ENCODE measurements at places on chromosomes 6 and 20.

DNA sequence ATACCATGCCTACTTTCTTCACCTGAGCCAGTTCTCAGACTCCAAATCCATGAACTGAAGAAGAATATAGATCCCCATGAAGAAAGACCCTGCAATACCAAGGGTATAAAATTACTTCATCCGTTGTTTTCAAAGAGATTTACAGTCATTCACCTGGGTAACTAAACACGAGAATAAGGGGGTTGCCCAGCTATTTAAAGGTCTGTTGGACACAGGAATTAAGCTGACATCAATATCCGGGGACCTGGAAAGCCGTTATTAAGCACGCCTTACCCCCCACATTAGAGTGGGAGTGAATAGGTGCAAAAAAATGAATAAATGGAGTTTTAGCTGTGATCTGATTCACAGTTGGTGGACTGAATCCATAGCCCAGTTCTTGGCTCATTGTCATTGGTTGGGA, 28.9 kb downstream of the CLVS2 start:
- no peak for DNase-seq

GRCh38 chr6:2680264-2680922, 70.3 kb downstream of the MYLK4 start:
- no peak for DNase-seq

DNA sequence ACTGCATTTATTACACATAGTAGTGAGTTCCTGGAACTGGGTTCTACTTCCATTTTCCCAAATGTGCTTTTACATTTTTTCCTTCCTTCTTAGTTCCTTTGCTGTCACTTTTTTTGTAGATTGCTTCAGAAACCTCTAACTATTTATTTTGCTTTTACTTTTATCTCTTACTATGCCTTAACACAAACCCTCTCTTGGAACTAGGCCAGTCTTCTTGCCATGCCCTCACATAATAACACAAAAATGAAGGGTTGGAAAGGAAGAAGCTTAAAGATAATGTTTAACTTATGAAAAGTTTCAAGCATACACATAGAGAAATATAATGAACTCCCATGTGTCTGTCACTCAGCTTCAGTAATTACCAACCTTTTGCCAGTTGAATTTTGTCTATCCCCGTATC, 27.1 kb downstream of the TOP1 start:
- no peak for DNase-seq

- DNase-seq: no peak
These were observed 56.6 kb upstream of the EYA2 start for GRCh38 chr20:46838011-46838410.

- no peak for DNase-seq
These were observed 251.9 kb downstream of the TAF4 start for GRCh38 chr20:61813791-61814190.

DNA sequence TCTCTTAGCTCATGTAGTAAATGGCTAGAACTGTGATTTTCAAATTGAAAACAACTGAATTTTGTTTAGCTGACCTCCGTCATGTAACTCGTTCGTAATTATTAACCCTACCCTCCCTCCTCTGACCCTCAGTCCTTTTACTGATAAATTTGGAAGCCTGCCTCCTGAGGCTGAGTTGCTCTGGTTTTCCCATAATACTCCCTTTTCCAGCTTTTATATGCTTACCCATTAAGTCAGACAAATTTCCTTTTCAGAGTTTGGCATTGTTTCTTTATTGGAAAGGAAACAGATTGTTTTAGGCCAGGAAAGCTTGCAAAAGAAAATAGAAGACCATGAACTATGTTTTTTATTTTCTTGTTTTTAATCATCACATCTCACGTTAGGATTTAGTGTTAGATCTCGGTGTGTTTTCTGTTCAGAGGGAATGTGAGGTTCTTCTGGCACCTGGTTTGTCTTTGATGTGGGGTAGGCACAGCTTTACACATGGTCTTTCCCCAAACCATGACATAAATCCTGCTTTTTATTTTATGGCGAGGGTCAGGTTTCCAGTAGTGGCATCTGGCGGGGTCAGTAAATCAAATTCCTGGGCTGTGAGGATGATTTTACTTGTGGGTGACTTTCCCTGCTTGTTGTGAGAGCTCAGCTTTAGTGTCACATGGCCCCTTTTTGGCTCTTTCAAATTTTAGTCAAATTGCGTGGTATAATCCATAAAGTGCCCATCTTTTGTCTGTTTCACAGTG, 24.5 kb downstream of the PLCB4 start:
- DNase-seq: no peak

GRCh38 chr6:28597217-28597835, 71.6 kb downstream of the GPX5 start:
- DNase-seq: no peak

GRCh38 chr6:132907231-132907630, 92.9 kb downstream of the RPS12 start:
- DNase-seq: no peak

GRCh38 chr6:25995507-25995906, 32.9 kb downstream of the TRIM38 start:
- DNase-seq: no peak

DNA sequence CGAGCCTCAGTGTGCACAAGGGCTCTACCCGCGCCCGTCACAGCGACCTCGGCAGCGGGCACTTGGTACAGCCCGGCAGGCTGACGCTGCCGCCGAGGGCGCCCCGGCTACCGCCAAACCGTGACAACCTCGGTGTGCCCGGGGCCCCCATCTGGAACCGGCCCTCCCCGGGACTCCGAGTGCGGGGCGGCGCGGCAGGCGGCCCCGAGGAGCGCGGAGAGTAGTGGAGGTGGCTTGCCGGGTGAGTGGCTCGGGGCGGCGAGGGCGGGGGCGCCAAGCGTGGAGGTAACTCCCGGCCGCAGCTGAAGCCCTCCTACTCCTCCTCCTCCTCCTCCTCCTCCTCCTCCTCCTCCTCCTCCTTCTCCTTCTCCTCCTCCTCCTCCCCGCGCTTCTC, at the start of gene ISM1:
Gene ISM1, plus strand, starts transcription at position 371 of the 394 bp plus-strand sequence. CDS start 503 bp downstream, outside the sequence.
- peak; percentile 37 for DNase-seq

GRCh38 chr6:37432590-37432915, 468 bp upstream of the CMTR1 start:
- no peak for DNase-seq

DNA sequence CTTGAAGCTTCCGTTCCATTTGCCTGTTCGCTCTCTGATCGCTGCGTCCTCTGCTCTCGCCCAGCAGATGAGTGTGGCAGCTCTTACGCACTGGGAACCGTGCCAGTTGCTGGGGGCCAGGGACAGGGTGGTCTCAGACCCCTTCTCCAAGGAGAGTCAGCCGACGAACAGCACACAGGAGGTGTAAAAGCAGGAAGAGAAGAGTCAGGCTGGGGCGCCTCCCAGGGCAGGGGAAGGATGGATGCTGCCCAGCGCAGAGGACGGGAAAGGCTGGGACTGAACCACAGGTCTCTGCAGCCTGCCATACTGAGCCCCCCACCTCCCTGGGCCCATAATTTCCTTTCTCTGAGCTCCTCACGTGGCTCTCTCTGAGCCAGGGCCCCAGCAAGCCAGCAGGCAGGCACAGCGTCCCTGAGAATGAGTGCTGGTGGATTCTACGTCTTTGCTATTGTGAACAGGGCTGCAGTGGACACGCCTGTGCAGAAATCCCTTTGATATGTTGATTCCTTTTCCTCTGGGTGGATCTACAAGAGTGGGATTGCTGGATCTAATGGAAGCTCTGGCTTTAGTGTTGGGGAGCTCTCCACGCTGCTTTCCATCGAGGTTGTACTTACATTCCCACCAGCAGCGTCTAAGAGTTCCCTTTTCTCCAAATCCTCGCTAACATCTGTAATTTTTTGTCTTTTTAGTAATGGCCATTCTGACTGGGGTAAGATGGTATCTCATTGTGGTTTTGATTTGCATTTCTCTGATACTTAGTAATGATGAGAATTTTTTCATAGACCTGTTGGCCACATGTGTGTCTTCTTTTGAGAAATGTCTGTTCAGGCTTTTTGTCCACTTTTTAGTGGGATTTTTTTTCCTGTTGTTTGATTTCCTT, 104.1 kb downstream of the PSMB1 start:
- no peak for DNase-seq

GRCh38 chr6:136969433-136969832, 47.3 kb downstream of the SLC35D3 start:
- DNase-seq: no peak

DNA sequence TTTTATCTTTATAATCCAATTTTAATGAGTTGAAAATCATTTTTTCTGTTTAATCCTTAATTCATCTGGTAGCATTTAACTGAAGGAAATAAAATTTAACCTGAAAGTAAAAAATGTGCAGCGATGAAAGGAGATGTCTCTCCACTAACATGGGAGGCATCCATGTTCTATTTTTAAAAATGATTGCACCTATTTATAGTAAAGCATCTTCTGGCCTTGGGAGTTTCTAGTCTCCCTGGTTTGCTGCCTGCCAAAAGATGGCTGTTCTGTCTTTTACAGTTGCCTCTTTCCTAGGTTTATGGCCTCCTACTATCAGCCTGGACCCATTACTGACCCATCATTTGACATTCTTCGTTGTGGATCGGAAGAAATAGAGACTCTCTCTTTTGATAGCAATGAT, 143.0 kb downstream of the B3GAT2 start:
- DNase-seq: no peak

GRCh38 chr6:167227984-167228383, 63.1 kb upstream of the UNC93A start:
- DNase-seq: no peak

- DNase-seq: no peak
These were observed 101.1 kb downstream of the DLGAP4 start for GRCh38 chr20:36407199-36407733.

GRCh38 chr6:13001927-13002326, 285.4 kb downstream of the PHACTR1 start:
- DNase-seq: no peak

DNA sequence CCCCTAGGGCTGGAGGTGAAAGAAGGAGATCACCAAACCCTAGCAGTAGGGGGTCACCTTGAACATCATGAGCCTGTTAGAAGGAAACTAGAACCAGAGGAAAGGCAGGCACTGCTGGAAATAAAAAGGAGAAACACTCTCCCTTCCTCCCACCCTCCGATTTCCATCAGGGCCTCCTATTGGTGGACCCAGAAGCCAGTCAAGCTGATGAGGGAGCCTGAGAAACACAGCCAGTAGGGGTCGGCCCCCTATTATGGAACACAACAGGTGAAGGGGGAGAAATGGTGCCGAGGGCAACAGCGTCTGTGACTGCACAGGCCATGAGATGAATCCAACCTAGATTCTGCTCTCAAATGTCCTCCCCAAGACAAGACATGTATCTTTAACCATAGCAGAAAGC, 156.1 kb upstream of the LRFN2 start:
- no peak for DNase-seq

DNA sequence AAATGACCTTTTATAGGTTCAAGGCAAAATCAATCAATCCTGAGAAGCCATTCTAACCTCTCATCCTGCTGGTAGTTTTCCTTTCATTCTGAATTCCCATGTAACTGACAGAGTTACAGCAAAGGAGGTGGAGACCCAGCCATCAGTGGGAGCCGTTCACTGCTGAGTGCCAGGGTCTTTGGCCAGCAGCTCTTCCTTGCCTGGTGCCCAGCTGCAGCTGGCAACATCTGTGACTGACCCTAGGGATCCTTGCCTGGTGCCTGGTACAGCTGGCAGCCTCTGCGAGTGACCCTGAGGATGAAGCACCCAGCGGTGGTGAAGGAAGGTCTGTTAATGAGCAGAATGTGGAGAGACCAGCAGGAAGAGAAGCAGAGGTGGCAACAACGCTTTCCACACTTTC, 314.6 kb downstream of the THBS2 start:
- DNase-seq: no peak

DNA sequence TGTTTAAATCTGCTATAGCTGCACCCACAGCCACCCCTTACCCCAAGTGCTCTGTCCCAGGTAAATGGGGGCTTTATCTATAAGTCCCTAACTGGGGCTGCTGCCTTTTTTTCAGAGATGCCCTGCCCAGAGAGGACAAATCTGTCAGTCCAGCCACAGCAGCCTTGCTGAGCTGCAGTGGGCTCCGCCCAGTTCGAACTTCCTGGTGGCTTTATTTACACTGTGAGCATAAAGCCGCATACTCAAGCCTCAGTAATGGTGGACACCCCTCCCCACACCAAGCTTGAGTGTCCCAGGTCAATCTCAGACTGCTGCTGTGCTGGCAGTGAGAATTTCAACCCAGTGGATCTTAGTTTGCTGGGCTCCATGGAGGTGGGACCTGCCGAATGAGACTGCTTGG, 505.2 kb downstream of the CBLN4 start:
- no peak for DNase-seq

- DNase-seq: no peak
These were observed 47.6 kb upstream of the ADGRF4 start for GRCh38 chr6:47650553-47651432.

GRCh38 chr20:12902992-12903391, 105.8 kb upstream of the SPTLC3 start:
- DNase-seq: no peak

DNA sequence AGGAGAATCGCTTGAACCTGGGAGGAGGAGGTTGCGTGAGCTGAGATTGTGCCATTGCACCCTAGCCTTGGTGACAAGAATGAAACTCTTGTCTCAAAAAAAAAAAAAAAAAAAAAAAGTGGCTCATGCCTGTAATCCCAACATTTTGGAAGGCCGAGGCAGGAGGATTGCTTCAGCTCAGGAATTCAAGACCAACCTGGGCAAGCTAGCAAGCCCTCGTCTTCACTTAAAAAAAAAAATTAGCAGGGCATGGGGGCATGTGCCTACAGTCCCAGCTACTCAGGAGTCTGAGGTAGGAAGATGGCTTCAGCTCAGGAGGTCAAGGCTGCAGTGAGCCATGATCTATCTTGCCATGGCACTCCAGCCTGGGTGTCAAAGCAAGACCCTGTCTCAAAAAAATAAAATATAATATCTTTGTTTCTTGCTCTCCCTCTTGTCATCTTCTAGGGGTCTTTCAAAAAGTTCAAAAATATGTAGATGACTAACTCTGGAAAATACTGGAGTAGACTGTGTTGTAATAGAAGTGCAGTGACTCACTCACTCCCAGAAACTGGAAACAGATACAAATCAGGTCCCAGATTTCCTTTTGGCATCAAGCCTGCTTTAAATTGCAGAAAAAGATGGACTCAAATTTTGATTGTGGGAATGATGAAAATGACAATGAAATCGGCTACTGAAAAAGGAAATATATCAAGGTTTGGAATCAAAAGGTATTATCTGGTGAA, 2.8 kb upstream of the GINM1 start:
- DNase-seq: no peak

- no peak for DNase-seq
These were observed 23.4 kb downstream of the CASP8AP2 start for GRCh38 chr6:89853068-89853467.

- no peak for DNase-seq
These were observed 11.2 kb downstream of the NT5DC1 start for GRCh38 chr6:116111552-116112528.

GRCh38 chr20:15396900-15397299, 1059.5 kb upstream of the FLRT3 start:
- DNase-seq: no peak

GRCh38 chr6:3530515-3530914, 73.7 kb upstream of the SLC22A23 start:
- DNase-seq: no peak

- DNase-seq: no peak
These were observed 89.0 kb downstream of the NDUFAF5 start for GRCh38 chr20:13873831-13874230.

DNA sequence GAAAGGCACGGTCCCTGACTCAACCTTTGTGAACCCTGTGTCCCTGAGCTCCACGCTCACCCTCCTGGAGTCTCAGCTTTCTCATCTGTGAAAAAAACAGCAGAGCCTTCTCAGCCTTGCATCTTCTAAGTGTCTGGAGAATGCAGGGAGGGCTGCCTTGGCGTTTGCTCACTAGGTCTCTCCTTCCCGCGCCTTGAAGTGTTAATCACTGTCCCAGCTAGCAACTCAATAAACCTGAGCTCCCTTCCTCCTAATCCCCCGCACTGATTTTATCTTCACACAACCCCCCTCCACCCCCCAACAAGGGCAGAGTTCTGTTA, 34.9 kb upstream of the FOXC1 start:
- DNase-seq: no peak

- DNase-seq: no peak
These were observed 69.3 kb downstream of the CLIC5 start for GRCh38 chr6:45946352-45946751.
